ENCODE measurements at places on chromosomes 7 and 10.

DNA sequence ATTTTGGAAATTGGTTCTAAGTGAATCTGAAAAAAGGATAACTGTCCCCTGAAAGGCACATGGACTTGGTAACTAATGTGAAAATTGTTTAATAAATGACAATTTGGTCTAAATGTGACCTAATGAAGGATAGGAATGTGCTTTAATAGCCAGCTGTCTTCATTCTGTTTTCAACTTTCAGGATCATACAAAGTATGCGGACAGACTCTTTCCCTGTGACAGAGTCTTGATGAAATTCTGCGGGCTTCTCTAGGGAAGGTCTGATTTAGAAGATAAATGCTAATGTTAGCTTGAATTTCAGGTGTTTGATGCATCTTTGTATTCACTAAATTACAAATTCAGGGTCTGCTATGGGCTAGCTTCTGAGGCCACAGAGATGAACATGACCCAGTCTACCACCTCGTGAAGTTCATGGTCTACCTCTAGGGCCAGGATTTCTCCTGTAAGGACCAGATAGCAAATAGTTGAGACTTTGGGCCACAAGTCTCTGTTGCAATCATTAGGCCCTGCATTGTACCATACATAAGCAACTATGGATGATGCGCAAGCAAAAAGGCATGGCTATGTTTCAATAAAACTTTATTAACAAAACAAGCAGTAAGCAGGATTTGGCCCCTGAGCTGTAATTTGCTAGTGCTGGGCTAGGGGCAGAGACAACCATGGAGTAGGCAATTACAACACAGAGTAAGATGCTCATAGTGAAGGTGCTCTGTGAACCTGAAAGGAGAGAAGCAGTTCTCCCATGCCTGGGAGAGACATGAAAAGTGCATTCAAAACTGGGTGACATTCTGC lies 368.6 kb downstream of the INHBA start:
- DNase-seq = no peak

DNA sequence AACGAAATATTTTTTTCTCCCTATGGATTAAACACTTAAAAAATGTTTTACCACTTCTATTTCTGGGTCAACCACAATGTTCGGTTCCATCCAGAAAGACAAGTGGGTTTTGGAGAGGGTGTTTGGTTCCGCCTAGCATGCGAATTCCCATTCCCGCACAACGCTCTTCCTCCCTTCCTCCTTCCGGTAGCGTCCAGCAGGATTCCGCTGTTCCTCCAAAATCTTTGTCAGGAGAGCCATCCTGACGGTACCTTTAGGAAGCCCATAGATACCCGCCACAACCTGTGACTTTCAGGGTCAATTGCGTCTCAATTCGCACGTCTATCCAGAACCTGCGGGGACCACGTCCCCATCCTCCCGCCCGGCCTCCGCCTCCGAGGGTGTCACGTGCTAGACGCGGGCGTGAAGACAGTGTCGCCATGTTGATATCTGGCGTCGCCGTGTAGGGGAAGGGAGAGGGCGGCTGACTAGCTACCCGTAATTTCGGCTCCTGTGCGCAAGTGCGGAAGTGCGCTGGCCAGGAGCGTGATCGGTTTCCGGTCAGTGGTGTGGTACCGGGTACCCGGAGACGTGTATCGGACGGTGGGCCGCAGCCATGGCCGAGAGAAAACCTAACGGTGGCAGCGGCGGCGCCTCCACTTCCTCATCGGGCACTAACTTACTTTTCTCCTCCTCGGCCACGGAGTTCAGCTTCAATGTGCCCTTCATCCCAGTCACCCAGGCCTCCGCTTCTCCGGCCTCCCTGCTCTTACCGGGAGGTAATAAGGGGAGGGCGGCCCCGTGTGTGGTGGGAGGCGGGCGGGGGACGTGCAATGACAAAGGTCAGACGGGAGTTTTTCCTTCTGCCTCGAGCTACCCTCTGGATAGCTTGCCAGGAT lies at the start of gene SEC23IP:
TSS of gene SEC23IP (plus strand) at position 543 of the 878 bp plus-strand sequence. CDS start at position 596, 53 bp downstream.
- peak; percentile 98 for DNase-seq

- DNase-seq = no peak
These were observed 8.6 kb downstream of the VWC2 start for GRCh38 chr7:49781996-49782395.

- no peak for DNase-seq
These were observed 62.1 kb downstream of the ANKRD26 start for GRCh38 chr10:27038168-27038567.

DNA sequence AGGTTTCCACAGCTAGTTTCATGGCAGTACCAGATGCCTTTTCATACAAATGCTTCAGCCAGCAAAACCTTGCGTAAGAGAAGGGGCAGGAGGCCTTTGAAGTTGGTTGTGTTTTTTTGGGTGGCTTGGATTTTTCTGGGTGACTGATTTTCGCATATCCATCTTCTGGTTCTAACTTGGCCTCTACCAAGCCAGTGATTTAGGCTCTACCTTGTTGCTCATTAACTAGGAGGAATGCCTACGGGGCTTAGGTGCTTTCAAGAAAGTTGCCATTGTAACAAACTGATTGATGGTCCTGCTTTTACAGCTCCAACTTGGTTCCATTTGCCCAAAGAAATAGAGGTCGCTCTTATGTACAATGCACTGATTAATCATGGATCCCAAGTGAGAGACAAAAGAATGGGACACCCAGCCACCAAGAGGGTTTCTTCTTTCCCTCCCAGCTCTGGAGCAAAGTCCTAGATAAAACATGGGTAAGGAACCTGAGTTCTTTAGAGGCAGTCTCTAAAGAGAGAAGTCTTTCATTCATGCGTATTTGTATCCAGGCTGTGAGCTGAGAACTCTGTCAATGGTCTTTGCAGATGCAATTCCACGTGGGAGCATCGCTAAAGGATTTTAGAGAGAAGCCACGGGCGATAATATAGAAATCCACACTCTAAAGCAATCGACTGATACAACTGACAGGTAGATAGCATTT lies 92.1 kb upstream of the FGFR2 start:
- no peak for DNase-seq

- DNase-seq = no peak
These were observed 3.9 kb downstream of the COG5 start for GRCh38 chr7:107559864-107560263.

GRCh38 chr10:63388421-63389031 lies 77.3 kb downstream of the JMJD1C start:
- no peak for DNase-seq

GRCh38 chr7:91420606-91421005 lies 156.4 kb downstream of the FZD1 start:
- DNase-seq = no peak

GRCh38 chr10:34298346-34298818 lies 516.7 kb downstream of the PARD3 start:
- DNase-seq = no peak
